ENCODE measurements at places on chromosomes 2 and 18. TPM values are rescaled to one million over a fixed set of nuclear protein-coding genes. Genes with fewer than 3 reads are reported as not detected.

UGT1A5 gene
- total RNA-seq, result 9.7 TPM

GRCh38 chr2:100021791-100022340 lies 120.5 kb downstream of the AFF3 start:
- no peak for DNase-seq

SLC4A3 gene
- total RNA-seq, result 2.0 TPM

GALNT1 gene
- 47.6 TPM for total RNA-seq

DNA sequence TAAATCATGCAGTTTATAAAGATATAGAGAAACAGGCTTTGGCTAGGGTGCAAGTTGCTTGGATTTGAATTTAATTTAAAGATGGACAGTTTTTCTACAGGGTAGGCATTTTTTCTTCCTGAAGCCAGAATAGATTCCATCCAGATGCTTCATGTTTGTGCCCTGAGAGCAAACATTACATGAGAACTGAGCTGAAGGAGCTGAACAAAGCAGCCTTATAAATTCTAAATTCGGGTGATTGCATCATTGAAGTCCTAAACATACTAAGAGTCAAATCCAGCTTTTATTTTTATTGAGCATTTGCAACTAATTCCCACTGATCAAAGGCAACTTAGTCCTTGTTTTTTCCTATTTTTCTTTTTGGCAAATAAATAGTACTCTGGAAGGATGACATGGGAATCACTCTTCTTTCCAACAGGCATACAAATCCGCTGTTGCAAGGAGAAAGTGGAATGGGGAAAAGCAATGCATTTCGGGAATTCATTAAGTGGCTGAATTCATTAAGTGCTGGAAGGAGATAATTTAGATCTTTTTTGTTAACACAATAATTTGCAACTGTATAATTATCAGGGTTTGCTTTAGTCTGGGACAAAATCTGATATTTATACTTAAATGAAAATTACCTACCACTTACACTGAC lies 828.0 kb downstream of the SLC4A3 start:
- DNase-seq, result no peak

- no peak for DNase-seq
Observed at GRCh38 chr18:11857177-11857887, 6.1 kb downstream of the CHMP1B start.

HAAO gene
- 0.61 TPM for total RNA-seq

DNA sequence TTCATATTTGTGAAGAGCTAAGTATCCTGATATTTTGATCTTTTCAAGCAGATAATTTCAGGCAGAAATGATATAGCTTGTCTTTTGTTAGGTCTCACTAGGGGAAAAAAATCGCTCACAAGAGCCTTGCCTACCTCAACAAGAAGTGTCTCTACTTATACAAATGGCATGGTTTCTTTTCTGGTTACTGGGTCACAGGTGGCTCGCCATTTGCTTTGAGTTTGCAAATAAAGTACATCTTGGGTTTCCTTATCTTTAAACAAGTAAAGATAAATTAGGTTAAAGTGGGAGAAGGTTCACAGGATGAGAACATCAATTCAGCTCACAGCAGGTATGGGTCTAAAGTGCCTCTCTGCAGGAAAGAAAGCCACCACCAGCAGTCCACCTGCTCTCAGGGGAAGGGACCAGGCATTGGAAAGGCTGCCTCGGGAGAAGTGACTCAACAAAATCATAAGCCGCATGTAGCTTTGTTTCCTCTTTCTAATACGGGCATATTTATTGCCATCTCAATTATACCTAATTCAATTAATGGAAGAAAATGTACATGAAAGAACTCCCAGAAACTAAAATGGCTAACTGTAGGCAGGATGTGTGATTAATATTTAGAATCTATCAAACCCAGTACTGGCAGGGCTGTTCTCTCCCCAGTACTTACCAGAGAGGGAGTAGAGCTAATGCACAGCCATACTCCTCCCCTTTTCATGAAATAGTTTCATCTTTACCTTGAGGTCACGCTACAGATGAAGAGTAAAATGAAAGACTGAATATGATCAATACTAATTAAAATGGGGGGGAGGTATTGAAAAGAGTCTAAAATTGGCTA lies 28.3 kb downstream of the CDC42EP3 start:
- DNase-seq, result no peak

- no peak for DNase-seq
Observed at GRCh38 chr18:31426871-31427406, 20.6 kb upstream of the DSG3 start.

PKDCC gene
- 4.1 TPM for total RNA-seq

CCDC142 gene
- total RNA-seq, result 19.7 TPM

All from esophagus squamous epithelium (tissue), 5 donors.